ENCODE measurements at places on chromosomes 1 and 21.
A peak's percentile ranks its signal among the peaks of the same experiment; 100 is the strongest.

GRCh38 chr1:43836267-43836951 lies 97.2 kb upstream of the ARTN start:
- ATAC-seq = peak; percentile 80

DNA sequence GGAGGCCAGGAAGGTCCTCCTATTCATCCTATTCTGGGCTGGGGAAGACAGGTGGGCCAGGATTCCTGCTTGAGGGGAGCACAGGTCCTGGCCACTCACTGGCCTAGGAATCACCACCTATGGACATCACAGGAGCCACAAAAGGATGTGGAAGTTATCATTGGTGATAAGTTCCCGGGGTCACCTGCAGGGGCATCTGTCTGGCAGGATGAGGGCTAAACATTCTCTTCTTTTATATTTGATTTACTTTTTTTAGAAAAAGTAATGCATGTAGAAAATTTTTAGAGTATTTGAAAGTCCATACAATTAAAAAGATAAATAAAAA lies 33.2 kb upstream of the KIAA0040 start:
- ATAC-seq = peak; percentile 42

DNA sequence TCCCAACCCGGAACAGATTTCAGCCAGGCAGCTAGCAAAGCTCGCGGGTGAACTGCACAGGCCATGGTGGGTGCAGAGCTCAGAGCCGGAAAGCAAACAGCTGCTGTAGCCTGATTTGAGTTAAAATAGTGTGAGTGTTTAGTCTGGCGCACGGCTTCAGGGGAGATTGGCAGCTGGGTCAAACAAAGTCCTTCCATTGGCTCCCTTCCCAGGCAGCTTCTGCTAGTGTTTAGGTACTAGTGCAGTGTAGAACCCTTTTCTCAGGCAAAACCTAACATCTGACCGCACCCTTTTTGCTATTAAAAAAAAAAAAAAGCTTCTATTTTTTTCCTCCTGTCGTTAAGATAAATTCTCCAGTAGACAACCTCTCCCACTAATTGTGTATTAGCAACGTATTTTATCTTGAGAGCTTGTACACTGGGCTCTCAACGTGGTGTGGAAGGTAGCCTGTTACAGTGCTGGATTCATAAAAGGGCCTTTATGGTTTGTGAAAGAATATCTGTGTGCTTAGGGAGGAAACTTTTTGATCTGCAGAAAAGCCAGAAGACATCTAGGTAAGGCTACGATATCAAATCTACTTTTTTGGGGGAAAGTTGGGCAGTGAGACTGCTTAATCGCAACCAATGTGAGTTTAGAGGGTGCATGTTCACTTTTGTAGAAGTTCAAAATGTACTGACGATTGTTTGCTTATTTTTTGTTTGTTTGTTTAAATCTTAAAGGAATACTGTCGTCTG lies 689.6 kb downstream of the USP25 start:
- no peak for ATAC-seq

DNA sequence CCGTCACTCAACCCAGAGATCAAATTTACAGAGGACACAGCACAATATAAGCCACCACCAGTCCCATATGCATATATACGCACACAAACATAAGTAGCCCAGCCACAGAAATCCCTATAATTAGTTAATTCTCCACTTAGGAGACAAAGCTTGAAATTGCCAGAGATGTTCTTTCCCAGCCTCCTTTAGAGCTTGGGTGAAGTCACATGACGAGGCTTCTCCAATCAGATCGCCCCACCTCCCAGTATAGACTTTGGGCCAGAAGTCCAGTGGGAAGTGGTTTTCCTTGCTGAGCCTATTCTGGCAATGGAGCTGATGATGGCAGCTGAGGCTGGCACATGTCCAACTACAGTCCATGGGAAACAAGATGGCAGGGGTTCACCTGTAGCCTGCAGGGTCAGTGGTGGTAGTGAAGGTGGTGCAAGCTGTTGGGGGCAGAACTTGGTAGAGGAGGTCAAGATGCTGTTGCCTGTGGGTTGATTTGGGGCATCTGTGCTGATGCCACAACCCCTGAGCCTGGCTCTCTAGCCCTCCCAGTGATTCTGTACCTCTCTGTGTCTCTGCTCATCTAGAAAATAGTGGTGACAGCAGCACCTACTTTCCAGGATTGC lies 535.9 kb downstream of the MATN1 start:
- no peak for ATAC-seq

GRCh38 chr1:178498896-178499675 lies 2.3 kb upstream of the CLEC20A start:
- ATAC-seq = no peak

DNA sequence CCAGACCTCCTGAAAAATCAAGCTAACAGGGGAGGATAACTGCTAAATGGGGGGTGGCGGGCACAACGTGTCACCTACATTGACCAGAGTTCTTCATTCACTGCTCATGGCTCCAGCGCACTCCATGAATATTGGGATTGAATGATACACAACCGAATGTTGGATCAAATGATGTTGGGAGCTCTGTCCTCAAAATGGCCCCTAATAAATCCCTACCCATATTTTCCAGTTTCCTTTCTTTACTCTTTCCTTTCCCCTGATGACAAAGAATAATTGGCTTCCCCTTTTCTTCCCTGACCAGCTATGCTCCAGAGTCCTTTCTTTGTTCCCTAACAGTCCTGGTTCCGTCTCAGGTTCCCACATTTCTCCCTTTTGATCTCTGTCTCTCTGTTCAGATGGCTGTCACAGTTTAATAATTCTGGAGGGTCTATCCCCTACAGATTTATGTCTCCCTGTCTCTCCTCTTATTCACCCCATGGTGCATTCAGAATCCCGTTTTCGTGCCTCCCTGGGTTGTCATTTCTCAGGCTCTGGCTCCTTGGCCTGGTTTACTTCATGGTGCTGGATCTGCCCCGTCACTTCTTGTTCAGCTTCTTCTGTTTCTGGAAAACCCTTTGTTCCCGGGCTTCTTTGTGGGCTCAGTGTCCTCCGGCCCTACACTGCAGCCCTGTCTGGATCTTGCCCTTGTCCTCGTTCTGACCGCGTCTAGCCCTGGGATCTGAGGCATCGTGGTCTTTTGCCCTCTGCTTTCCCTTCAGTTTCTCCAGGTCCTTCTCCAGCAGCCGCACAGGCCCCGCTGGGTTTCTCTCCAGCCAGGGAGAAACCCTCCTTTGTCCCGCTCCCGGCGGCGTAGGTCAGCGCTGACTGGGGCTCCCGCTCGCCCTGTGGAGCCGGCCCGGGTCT lies 78.3 kb downstream of the NDUFS5 start:
- no peak for ATAC-seq

DNA sequence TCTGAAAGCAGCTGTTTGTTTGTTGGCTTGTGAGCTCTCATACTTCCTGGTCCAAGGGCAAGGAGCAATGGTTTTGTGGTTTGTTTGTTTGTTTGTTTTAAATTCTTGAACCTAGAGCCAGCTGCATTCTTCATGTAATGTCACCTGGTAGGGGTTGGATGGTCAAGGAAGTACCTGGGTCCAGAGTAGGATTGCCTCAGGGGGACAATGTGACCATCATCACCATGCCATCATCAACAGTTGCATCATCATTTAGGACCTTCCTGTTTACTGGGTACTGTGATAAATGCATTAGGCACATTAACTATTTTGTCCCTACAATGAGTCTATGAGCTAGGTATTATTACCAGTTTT lies 14.7 kb upstream of the MYOG start:
- no peak for ATAC-seq

- no peak for ATAC-seq
Observed at GRCh38 chr1:33119532-33120217, 38.7 kb downstream of the AZIN2 start.

DNA sequence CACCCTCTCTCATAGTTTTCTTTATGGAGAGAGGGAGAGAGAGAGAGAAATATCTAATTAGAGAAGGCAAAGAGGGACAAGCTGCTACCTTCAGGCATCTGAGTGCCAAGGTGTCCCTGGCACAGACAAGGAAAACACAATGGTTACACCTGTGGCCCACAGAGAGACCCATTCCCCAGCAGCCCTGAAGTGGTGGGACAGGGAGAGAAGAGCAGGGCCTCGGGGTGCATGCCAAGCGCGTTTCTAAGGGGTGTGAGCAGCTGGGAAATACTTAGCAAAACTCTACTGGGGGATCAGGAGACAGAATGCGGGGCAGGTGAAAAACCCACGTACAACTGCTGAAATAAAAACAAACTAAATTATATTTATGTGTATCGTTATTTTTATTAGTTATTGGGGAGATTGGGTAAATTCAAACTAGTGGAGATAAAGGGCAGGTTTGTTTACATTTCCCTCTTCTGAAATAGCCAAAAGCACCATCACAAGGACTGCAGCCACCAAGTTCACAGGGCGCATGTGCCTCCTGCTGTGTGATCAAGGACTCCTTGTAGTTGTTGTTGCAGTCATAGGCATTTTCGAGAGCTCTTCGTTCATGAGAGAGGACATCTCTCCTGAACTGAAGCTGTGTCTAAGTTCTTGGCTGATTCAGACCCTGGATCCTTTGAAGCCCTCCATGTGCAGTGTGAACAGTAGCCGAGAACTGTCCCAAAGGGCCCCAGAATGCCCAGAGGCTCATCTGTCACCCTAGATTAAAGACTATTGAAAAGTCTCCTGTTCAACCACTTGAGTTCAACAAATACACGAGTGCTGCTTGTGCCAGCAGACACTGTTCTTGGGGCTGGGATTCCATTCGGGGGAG lies 737 bp upstream of the SERPINC1 start:
- no peak for ATAC-seq

- ATAC-seq = no peak
Observed at GRCh38 chr1:233432916-233433315, 105.4 kb downstream of the MAP3K21 start.

- no peak for ATAC-seq
Observed at GRCh38 chr1:3417082-3417739, 37.3 kb upstream of the ARHGEF16 start.

DNA sequence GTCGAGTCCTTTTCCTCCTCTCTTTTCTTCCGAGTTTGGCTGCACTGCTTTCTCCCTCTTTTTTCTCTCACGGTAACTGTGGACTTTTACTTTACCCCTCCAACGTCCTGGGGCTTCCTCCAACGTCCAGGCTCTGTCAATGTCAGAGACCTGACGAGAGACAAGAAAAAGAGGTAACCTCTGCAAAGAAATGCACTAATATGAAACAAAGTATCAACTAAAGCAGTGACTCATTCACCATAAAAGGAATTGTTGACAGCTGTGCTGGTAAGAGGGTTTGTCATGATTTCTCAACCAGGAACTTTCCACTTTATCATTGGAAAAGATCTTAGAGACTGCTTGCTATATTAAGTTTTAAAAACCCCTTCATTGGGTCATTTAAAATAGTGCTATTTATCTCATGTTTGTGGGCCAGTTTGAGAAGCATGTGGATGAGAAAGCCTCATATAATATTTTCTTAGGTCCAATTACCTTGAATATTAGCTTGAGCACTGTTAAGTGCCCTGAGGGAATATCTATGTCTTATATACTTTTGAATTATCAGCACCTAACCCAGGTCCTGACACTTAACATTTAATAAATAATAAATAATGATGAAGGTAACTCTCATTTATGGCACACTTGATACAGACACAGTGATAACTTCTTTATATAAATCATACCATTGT lies at the start of gene GBP2:
GBP2 (minus strand) TSS at position 202 of the 668 bp plus-strand sequence. CDS start 4,148 bp downstream, outside the sequence.
- peak; percentile 83 for ATAC-seq

- ATAC-seq = no peak
Observed at GRCh38 chr1:173257805-173258204, 50.7 kb upstream of the TNFSF4 start.

DNA sequence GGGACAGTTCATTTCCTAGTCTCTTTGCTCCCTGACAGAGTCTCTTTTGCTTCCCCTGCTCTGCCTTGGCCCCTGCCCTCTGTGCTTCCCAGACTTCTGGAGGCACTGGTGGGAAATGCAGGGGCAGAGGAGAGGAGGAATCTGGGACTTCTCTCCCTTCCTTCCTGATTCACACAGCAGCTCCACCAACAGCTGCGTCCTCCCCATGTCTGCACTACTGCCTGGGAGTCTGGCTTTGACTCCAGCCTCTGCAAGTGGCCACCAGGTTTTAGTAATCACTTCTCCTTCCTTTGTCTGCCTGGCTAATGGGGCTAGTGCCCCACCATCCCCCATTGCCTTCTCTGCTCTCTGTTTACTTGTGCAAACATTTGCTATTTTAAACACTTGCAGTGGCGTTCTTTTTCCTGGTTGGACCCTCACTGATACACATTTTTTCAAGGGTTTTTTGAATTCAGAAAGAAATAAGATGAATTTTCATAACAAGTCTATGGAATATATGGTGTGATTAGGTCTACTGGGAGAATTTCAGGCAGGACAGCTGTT lies 21.9 kb downstream of the FASLG start:
- no peak for ATAC-seq

DNA sequence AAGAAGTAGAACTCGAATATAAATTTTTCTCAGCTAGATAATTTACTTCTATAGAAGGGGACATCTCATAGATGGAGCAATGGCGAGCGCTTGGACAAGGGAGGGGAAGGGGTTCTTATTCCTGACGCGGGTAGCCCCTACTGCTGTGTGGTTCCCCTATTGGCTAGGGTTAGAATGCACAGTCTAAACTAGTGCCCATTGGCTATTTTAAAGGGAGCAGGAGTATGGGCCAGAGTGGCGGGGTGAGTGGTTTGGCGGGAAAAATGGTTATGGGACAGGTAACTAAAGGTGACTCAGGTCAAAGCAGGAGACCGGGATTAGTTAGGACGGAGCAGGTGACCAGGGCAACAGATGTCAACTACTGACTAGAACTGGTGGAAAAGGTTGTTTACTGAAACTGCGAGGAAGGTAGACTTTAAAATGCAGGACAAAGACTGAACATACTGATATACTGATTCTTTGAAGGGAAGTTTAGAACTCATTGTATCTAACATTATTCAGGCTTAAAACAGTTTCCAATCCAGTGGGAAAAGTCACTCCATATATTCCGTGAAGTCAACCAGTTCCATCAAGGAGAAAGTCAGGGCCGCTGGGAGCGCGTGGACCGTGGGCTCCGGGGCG lies 940 bp upstream of the ATAD3A start:
- ATAC-seq = no peak

- no peak for ATAC-seq
Observed at GRCh38 chr1:169109561-169110134, 3.2 kb downstream of the ATP1B1 start.

DNA sequence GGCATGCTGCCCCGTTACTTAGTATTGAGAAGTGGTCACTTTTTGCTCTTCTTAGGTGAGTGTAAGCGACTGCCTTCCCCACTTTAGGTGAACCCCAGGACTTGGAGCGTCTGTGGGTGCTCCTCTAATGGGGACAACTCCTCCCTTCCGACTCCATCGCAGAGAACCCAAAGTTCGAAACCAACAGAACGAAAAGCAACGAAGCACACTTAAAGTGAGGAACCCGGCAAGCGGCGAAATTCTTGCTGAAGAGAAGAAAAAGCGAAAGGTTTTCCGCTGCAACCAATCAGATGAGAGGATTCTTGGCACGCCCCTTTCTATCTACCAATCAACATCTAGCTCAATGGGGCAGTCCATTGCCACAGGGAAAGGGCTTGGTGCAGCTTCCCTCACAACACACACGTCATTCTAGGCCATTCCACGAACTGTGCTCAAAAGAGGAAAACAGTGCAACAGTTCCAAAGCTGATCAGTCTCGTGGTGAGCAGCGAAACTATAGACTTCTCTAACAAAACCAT lies 709 bp upstream of the SUCO start:
- ATAC-seq = peak; percentile 88

GRCh38 chr1:83520797-83521196 lies 478.1 kb downstream of the TTLL7 start:
- ATAC-seq = no peak

Data from stimulated activated memory B cell treated with anti-CD40 and anti-IgM and Interleukin-4, amounts not matched to agents 10 μg/mL and 1 μg/mL and 100 μg/mL, for 72 hours (primary cell).